ENCODE measurements at places on chromosomes 2 and 18.

- no peak for DNase-seq
Observed at GRCh38 chr2:237563816-237564215, 2.6 kb upstream of the PRLH start.

DNA sequence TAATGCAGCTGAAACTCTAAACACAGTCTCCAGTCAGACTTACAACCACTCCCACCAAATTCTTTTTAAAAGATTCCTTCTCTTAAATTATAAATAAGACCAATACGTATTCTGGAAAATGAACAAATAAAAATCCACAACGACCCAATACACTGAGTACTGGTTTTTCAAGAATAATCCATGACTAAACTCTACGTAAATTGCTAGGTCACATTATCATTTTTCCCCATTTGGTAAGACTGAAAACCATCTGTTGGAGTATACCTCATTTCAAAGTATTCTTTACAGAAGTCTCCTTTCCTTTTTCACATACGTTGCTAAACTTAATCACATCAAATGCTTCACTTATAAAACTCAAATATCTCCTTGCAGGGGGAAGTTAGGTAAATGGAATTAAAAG, 6.0 kb downstream of the ZNF516 start:
- no peak for DNase-seq

DNA sequence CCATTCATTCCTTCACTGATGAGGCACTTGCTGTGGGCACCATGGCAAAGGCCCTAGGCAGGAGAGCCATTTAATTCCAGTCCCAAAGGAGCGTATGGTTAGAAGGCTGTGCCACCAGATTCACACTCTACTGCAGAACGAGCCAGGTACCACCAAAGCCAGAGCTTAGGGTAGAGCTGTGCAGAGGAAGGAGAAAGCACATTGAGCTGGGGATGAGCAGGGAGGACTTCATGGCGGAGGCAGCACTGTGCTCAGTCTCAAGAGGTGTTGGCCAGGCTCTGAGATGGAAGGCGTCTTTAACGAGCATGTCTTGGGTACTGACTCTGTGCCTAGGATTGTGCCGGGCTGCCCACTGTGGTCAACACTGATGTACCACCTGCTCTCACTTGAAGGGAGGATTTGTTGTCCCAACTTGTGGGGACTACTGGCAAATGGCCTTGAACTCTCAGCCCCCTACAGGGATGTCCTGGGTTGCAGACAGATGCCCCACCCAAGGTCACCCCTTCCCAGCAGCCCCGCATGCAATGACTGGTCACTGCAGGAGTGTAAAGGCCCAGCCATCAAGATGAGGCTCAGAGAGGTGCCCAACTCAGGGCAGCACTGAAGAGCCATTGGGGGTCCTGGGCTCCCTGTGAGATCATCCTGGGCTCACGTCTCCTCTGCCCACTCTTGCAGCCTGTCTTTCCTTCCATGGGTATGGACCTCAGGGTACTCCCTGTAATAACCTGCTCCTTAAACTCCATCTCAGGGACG, 251.4 kb downstream of the GLI2 start:
- DNase-seq: no peak

GRCh38 chr2:162182395-162182794, 30.3 kb upstream of the GCG start:
- DNase-seq: no peak

- no peak for DNase-seq
Observed at GRCh38 chr2:55158111-55158814, 73.8 kb downstream of the CLHC1 start.

GRCh38 chr18:45920367-45920766, 46.8 kb downstream of the EPG5 start:
- DNase-seq: peak; percentile 83

DNA sequence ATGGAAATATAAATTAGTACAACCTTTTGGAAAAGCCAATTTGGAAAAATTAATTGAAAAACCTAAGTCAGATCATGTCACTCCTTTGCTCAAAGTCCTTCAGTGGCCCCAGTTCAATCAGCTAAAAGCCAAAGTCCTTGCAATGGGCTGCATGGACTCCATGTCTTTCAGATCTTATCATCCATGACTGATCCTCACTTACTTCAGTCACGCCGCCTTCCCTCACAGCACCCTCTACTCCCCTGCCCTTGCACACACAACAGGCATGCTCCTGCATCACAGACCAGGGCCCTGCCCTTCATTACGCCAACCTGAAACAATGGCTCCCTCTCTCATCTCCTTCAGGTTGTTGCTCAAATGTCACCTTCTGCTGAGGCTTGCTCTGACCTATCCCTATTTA, 15.6 kb downstream of the KANSL3 start:
- DNase-seq: no peak

Measured in A172 (cell line).